ENCODE measurements at places on chromosomes 4 and X.

- DNase-seq: no peak
Measured at GRCh38 chr4:8301851-8302730, 32.5 kb downstream of the HTRA3 start.

GRCh38 chr4:146957237-146957636 is 11.6 kb upstream of the TTC29 start:
- DNase-seq: peak; percentile 34

DNA sequence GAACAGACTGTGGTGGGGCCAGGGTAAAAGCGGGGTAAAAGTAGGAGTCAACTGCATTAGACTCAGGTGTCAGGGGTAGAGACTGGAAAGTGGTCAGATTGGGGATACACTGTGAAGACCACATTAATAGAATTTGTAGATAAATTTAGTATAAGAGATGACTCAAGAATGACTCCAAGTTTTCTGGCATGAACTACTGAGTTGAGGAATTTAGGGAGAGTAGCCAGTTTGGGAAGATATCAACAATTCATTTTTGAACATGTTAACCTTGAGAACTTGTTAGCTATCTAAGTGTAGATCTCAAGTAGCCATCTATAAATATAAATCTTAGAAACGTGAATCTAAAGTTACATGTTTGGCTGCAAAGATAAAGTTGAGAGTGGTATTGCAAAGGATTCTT is 206.9 kb upstream of the HCCS start:
- no peak for DNase-seq

- DNase-seq: no peak
Measured at GRCh38 chr4:120919358-120919757, 3.2 kb downstream of the PRDM5 start.

DNA sequence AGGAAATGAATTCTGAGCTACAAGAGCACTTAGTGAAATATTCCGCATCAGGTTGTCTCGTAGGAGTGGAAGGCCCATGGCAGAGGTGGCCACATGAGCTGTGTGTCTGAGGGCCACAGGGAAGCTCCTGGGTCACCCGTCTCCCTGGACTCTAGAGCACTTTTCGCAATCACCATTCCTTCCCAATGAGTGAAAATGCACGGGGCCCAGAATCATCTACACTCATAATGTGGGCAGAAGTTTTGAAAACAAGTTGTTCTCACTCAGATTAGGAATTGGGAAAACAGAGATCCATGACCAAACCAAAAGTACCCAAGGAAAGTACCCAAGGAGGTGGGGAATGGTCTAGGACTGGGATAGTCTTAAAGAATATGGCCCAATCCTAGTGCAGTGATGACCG is 94.4 kb downstream of the SCD5 start:
- DNase-seq: no peak

DNA sequence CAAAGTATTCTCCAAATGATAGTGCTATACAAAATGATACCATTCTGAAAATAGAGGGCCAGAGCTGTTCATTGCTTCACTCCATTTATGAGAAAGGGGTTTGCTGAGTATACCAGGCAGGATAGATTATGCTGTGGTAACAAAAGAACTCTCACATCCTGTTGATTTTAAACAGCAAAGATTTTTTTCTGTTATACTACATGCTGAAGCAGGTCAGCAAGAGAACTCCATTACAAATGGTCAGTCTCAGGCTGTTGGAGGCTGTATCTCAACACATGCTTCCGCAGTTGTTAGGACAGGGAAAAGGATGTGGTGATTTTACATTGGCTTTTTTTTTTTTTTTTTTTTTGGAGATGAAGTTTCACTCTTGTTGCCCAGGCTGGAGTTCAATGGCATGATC is 13.7 kb upstream of the KLHL5 start:
- no peak for DNase-seq

GRCh38 chr4:102862747-102863146 is 6.0 kb upstream of the CISD2 start:
- no peak for DNase-seq

- DNase-seq: no peak
Measured at GRCh38 chrX:5756616-5757015, 472.1 kb downstream of the NLGN4X start.

- DNase-seq: no peak
Measured at GRCh38 chrX:8729811-8730210, 2.1 kb downstream of the ANOS1 start.

DNA sequence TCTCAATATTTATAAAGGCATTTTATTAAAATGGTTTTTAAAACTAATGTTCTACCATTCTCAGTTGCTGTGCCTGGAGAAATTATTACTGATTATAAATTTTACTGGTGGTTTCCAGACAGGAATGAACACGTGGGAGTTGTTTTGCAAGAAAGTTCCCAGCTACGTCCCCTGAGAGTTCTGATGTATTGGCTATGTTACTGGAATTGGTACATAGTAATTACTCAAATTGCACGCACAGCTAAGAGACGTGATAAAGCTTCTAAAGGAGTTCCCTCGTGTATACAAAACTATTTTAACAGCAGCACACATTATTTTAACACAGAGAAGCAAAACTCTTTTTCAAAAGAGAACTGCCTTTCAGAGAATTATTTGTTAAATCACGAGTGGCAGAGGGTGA is 292.2 kb downstream of the NLGN4X start:
- no peak for DNase-seq

DNA sequence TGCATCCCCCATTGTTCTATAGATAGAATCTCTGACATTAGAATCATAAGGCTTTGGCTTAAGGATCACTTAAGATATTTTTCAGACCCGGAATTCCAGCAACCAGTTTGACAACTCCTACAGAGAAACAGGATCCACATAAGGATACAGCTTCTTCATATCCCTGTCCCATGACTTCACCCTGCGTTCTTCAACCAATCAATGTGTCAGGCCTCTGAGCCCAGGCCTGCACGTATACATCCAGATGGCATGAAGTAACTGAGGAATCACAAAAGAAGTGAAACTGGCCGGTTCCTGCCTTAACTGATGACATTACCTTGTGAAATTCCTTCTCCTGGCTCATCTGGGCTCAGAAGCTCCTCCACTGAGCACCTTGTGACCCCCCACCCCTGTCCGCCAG is 85.1 kb downstream of the MFAP3L start:
- no peak for DNase-seq

GRCh38 chr4:70630162-70630561 is 1.6 kb downstream of the ENAM start:
- DNase-seq: no peak

DNA sequence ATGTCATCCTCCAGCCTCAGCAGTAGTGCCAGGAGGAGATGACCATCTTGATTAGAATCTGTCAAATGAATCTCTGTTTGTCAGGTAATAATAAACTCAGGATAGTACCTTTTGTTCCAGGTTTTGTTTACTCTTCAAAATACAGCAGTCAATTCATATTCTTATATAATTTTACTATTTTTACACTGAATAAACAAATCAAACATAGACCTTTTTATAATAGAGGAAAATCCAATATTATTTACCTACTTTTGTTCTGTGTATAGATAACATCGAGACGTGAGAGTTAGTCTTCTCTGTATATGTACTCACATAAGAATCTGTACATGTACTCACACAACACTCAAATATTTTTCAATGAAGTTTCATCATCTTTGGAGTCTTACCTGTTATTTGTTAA is 365.4 kb upstream of the EPHA5 start:
- DNase-seq: no peak

GRCh38 chr4:73844345-73844744 is 7.9 kb downstream of the CXCL6 start:
- DNase-seq: no peak

- DNase-seq: no peak
Measured at GRCh38 chrX:80879916-80880315, 70.2 kb upstream of the BRWD3 start.

- no peak for DNase-seq
Measured at GRCh38 chr4:52202251-52202779, 151.2 kb downstream of the SPATA18 start.

- DNase-seq: peak; percentile 52
Measured at GRCh38 chr4:173252024-173252935, 81.9 kb downstream of the HMGB2 start.

DNA sequence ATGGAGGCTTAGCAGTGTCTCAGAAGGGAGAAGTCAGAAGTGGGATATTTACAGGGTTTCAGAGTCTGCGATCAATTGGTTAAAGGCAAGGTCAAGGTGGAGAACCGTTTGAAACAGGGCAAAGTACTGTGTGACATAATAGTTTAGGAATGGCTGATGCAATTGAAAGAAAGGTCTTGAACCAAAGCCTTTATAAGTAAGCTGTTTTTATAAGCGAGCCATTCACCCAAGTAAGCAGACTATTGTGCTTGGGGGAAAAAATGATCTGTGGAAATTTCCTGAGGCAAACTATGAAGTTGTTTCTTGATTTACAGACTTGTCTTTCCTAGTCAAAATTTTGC is 327.3 kb downstream of the CAMK2D start:
- DNase-seq: no peak

DNA sequence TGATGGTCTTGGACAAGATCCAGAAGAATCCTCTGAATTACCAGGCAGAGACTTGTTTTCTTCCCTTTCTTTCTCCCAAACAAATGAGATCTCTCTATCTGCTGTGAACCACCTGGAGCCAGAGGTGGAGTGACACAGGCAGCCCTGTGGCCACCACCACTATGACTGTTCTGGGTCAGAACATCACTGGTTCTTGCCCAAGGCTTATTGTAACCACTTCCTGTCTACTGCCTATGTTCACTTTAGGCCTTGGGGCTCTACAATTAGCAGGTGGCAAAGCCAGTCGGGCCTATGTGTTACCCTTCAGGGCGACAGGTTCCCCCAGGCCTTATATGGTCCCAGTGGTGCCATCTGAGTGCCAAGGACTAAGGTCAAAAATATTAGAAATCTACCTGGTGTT is 161.2 kb downstream of the GLUD2 start:
- DNase-seq: no peak

- DNase-seq: no peak
Measured at GRCh38 chr4:162403419-162403818, 239.6 kb upstream of the FSTL5 start.

DNA sequence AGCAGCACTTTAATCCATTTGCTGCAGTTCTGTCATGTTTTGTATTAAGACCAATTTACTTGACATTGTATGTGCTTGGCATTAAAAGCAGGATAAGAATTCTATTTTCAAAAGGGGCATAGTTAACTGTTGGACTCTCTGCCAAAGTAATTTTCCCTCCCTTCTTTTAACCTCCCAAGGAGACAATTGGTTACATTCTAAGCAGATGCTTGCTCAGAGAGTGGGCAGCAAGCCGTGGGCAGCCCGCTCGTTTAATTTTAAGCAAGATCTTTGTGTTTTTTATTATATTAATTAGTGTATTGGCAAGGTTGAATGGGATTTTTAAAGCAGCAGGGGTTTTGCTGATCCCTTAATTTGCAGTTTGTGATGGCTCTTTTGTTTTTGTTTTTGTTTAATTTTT is 37.1 kb upstream of the KLHL8 start:
- DNase-seq: no peak

DNA sequence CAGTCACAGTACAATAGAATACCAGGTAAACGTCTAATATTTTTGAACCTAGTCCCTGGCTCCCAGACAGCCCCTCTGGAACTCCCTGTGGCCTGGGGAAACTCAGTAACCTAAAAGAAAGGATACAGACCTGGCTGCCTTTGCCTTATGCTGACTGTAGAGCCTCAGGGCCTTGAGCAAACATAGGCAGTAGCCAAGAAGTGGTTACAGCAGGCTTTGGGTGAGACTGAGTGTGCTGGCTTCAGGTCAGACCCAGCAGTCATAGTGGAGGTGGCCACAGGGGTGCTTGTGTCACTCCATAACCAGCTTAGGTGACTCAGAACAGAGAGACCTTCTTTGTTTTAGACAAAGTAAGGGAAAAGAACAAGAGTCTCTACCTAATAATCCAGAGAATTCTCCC is 141.8 kb upstream of the PRDX4 start:
- DNase-seq: no peak

DNA sequence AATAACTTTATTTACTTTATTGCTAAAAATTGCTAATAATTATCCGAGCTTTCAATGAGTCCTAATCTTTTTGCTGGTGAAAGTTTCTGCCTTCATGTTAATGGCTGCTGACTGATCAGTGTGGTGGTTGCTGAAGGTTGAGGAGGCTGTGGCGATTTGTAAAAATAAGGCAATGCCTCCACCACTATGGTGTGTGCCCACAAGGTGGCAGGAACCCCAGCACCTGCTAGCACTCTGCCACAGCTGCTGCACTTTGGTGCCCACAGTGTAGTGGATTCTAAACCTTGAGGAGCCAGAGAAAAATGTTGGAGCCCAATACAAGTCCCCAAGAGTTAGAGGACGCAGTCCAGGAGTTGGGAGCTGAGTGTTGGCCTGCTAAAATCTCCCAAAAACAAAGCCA is 1237.1 kb downstream of the PCDH19 start:
- DNase-seq: no peak

DNA sequence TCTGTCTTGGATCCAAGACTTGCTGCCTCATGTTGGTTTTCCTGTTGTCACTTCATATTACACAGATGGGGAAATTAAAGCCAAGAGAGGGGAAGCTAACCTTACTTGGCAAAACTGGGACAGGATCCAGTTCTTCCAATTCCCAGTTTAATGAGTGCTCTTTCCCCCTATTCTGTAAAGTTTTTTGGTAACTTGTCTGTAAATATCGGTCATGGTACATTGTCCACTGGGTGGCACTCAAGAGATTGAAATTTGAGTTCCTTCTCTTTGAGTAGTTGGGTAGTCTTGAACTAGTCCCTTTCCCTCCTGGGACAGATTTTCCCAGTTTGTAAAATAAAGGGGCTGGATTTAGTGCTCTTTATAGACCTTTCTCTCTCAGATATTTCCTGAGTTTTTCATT is 12.4 kb upstream of the EOLA2 start:
- DNase-seq: peak; percentile 42

DNA sequence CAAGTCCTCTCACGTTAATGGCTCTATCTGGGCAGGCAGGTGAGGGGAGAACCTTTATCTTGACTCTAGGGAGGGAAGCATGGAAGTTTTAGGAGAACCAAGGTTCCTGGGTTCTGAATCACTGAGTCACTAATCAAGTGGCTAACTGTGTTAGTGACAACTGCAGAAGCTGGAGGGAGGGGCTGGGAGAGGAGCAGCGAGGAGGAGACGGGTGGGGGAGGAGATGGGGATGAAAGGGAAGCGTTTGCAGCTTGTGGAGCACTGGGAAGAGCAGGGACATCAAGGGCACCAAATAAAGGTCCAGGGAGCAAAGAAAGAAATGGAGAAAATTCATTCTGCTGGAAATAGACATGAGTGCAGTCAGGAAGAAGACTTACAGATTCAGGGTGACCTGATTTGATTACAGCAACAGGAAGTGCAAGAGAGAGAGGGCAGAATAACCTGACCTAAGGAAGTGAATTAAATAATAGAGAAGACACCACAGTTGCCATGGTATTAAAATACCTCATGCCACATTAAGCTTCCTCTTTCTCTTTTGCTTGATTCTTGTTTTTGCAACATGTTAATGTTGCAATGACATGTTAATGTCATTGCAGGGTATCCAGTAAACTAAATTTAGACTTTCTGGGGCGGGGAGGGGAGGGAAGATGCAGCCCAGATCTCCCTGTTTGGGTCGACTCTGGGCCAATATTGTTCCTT is 4.5 kb upstream of the SETD7 start:
- DNase-seq: no peak

DNA sequence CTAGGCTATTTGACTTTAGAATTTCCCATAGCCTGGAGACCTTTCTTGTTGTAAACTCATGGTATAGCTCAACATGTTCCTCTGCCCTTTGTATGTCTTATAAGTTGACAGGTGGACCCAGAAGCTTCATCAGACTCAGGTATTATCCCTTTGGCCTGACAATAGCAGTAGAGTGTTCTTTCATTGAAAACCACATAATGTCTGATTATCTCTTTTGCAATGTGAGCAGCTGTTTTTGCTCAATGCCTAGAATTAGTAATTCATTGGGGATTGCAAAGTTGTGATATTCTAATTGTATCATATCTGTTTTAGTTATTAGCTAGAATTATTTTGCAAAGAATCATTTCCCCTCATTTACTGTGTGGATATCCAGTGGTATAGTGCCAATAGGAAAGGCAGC is 27.5 kb downstream of the TBC1D19 start:
- DNase-seq: no peak
